GM06990 (cell line): ENCODE measurements at places on chromosomes 12 and 14.

- DNase-seq, result no peak
Measured at GRCh38 chr12:38823738-38824137, 81.7 kb downstream of the CPNE8 start.

DNA sequence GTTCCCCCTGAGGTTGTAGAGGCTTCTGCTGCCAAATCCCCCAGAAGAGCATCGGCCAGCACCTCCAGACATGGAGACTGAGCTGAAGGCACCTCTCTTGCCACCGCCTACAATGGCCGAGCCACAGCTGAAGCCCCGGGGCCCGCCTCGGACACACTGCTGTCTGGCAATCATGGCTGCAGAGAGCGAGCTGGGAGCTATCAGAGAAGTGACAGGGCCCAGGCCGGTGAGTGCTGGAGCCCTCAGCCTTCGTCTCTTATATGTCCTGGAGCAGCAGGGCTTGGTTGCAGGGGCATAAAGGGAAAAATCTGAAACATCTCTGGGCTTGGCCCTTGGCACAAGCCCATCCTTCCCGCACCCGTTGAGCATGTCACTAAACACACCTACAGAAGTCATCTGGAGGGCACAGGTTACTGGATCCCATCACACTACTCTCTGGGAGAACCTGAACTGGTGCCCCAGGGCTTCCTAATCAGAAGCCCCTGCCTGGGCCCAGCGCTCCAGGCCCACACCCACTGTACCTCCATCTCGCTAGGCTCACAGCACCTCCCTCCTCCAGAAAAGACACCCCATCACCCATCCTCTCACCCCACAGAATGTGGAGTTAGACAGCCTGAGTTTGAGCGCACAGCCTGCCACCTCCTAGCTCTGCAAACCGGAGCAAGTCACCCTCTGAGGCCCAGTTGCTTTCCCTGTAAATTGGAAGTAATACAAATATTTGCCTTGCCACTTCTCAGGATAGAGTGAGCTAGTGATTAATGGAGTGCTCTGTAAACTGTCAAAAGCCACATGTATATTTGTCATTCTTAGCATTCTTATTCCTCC, at the start of gene KRT4:
Gene KRT4 (minus strand): TSS at position 232 of the 825 bp plus-strand sequence. CDS start 58 bp downstream, at position 174.
- DNase-seq, result no peak

- DNase-seq, result no peak
Measured at GRCh38 chr12:129119537-129119936, 266.3 kb downstream of the GLT1D1 start.

DNA sequence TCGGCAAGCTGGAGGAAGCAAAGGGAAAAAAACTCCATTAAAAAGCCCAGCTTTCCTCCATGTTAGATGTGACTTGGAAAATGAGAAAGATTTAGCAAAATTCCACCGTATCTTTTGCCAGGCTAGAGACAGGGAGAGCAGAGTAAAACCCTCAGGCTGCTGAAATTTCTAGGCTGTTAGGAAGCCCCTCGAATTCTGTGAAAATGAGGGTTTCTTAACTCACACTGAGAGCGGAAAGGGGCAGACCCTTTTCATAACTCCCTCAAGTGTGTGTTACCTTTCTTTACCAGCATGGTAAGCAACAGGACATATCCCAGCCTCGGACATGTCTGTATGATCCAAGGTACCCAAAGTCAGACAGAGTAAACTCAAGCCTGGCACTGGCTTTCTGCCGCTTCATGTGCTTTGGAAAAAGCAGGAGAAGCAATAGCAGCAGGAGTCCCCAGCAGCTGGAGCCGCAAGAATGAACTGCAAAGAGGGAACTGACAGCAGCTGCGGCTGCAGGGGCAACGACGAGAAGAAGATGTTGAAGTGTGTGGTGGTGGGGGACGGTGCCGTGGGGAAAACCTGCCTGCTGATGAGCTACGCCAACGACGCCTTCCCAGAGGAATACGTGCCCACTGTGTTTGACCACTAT, at the start of gene RHOJ:
Gene RHOJ (plus strand): TSS at position 37 of the 637 bp plus-strand sequence. CDS start 427 bp downstream, at position 464.
- no peak for DNase-seq

DNA sequence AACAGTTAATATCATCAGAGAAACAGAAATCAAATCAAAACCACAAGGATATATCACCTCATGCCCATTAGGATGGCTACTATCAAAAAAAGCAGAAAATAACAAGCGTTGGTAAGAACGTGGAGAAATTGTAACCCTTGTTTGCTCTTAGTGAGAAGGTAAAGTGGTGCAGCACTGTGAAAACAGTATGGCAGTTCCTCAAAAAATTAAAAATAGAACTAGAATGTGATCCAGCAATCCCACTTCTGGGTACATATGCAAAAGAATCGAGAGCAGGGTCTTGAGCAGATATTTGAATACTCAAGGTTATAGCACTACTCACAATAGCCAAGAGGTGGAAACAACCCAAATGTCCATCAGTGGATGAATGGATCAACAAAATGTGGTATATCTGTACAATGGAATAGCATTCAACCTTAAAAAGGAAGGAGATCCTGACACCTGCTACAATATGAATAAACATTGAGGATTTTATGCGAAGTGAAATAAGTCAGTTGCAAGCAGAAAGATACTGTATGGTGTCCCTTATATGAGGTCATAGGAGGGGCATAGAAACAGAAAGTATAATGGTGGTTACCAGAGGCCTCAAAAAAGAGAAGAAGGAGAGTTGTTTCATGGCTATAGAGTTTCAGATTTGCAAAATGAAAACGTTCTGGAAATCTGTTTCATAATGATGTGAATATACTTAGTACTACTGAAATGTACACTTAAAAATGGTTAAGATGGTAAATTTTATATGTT, 131.0 kb upstream of the EEA1 start:
- DNase-seq, result peak; percentile 63

GRCh38 chr14:59225281-59225680, 36.8 kb downstream of the DAAM1 start:
- no peak for DNase-seq

DNA sequence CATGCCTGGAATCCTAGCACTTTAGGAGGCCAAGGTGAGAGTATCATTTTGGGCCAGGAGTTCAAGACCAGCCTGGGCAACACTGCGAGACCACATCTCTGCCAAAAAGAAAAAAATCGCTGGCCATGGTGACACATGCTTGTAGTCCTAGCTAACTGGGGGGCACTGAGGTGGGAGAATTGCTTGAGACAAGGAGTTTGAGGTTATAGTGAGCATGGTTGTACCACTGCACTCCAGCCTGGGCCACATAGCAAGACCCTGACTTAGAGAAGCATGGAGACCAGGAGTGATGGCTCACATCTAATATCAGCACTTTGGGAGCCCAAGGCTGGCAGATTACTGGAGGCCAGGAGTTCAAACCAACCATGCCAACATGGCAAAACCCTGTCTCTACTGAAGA, 9.2 kb downstream of the PTGES3 start:
- no peak for DNase-seq

- no peak for DNase-seq
Measured at GRCh38 chr14:38127356-38127755, 80.3 kb upstream of the SSTR1 start.

GRCh38 chr14:104171895-104172294, 33.5 kb downstream of the KIF26A start:
- DNase-seq, result no peak

DNA sequence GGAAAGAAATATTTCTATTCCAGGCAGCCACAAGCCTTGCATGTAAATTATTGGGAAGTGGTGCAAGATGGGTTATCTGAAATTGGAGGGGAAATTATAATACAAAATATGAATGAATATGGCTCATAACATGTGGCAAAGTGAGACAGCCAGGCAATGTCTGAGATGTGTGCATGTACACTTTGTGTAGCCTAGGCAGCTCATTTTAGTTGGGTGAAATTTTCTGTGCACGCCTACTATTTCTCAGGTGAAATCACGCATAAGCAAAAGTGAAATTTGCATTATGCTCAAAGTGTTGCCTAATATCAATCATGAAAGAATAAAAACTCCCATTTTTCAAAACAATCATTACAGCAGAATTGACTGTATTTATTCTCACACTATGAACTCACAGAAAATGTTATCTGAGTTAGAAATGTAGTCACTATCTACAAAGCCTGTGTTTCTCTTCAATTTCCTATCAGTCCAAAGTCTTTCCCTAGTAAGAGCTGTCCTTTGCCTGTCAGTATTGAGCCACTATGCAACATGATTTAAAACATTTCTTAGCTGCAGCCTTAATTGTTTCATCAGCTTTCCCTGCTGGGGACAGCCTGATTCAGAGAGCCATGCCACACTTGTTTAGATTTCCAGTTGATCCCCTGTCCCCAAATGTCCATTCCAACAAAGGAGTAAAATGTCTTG, 80.7 kb downstream of the EPS8 start:
- no peak for DNase-seq

- DNase-seq, result no peak
Measured at GRCh38 chr14:61466905-61467280, 145.5 kb downstream of the PRKCH start.

DNA sequence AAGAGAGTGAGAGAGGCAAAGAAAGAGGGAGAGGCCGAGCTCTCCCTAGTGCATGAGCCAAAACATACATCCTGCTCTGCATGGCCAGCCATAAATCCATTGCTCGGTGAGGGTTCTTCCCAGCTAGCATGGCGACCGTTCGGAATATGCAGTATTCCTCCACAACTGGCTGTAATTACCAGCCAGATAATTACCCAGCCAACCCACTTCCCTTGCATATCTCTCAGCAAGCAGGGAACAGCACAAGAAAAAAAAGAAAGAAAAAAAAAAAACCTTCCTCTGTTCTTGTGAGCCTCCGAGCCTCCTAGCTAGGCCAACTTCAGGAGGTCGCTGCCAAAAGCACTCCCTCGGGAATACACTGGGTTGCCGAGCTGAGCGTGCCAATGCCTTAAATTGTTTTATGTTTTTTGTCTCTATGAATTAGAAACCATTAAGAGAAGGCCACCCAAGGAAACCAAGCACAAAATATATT, 567.9 kb downstream of the MED13L start:
- no peak for DNase-seq

GRCh38 chr12:20282401-20282800, 85.9 kb upstream of the PDE3A start:
- no peak for DNase-seq

- DNase-seq, result no peak
Measured at GRCh38 chr12:106866426-106867080, 89.2 kb upstream of the TMEM263 start.

GRCh38 chr12:109949089-109949488, 47.1 kb downstream of the GIT2 start:
- no peak for DNase-seq

DNA sequence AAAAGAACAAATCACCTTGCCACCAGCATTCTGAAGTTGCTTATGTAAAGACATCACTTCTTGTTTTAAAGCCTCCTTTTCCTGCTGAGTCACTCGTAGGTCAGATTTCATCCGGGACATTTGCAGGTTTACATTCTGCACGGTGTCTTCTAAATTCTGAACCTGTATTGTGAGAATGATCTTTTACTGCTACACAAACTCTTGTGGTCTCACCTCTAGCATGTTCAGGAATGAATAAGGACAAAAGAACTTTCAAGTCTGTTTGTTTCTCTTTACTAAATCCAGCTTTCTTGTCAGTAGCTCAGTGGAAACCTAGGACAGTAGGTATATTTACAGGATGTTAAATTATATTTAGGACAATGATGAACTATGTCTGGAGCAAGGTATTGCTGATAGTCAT, 73.5 kb upstream of the SAV1 start:
- peak; percentile 38 for DNase-seq

DNA sequence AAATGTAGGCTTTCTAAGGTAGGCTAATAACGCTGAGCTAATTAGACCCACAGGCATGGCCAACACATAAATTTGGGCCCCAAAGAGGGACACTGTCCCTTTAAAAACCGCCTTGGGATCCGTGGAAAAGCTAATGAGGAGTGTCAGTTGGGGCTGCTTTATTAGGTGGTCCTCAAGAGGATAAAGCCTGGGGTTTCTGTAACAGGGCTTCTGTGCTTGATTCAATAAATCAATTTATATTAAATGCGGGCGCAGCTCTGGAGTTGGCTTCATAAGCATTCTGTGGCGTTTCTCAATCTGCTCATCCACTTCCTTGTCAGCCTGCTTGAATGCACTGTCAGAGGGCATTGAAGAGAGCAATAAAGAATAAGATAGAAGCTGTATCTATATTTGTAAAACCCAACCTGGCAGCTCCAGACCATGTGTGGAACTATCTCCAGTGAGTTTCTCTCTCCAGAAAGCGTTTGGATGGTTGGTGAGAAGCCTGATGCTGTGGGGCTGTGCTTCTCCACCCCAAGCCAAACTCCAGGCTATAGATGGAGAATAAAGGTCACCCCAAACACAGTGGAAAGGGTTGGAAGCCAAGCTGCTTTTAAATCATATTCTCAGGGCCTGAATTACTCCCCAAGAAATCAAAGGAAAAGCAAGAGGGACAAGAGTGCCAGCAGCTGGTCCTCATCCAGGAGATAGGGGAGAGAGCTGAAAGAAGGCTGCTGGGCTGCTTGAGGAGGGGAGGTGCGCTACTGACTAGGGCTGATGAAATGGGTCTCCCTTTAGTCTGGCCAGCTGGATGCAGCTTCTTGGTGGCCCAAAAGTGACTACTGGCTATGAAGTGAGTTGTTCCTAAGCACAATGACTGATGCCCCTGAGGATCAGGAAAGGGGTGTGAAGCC, 222.0 kb downstream of the PPM1H start:
- DNase-seq, result no peak

- no peak for DNase-seq
Measured at GRCh38 chr12:102548543-102548942, 68.2 kb upstream of the IGF1 start.

DNA sequence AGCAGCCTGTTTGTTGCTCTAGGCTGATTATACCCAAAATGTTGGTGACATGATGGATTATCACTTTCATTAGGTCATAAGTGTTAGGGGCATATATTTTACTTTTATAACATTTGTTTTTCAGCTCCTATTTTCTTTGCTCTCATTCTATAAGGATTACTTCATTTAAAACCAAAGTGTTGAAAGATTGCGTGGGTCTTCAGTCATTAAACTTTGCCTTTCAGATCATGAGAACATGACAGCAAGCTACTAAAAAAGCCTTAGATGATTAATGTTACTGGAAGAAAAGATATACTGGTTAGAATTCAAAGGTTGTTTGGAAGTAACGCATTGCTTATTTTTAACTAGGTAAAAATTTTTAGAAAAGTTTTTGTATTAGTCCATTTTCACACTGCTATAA, 156.8 kb downstream of the ERC1 start:
- DNase-seq, result no peak

GRCh38 chr14:46651526-46652144, at the start of gene RPL10L:
TSS of gene RPL10L (minus strand) at chr14:46651781. CDS start at chr14:46651736, 45 bp downstream.
- no peak for DNase-seq

DNA sequence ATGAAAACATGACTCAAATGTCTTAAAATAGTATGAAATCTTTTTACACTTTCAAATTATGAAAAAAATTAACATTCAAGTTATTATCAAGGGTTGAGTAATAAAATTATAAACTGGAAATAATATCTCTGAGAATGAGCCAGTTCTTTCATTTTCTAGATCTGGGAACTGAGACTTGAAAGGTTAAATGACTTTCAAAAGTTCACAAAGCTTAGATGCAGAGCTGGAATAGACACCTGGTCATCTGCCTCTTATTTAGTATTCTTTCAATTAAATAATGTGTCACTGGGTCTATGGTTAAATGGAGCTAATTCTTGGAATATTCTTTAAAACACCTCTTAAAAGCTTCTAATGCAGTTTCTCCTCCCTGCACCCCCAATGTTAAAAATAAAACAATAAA, 86.6 kb downstream of the CDK17 start:
- no peak for DNase-seq

GRCh38 chr14:97620066-97620465, 822.9 kb downstream of the VRK1 start:
- DNase-seq, result no peak
